Cortex of kidney (tissue), 1 donor: ENCODE measurements at places on chromosomes 1 and 21.

DNA sequence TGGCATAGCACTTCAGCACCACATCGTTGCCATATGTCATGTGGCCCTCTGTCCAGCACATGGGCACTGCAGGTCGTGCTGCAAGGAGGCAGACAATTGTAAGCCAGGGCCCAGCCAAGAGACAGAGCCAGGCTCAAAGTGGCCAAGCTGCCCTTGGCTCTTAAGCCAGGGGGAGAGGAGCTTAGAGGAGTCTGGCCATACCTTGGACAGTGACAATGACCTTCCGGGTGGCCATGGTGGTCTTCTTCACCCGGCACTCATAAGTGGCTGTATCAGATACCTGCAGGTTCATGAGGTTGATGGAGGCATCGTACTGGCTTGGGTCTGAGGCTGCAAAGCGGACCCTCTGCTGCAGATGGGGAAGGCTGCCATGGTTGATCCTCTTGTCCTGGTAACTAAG lies 4.6 kb downstream of the VSIG8 start:
- no peak for DNase-seq

- DNase-seq = no peak
These were observed 30.2 kb upstream of the DISC1 start for GRCh38 chr1:231596337-231596791.

GRCh38 chr1:226951286-226952117 lies 11.4 kb downstream of the COQ8A start:
- DNase-seq = no peak

GRCh38 chr1:44485229-44485933 lies 80.3 kb downstream of the RNF220 start:
- no peak for DNase-seq

DNA sequence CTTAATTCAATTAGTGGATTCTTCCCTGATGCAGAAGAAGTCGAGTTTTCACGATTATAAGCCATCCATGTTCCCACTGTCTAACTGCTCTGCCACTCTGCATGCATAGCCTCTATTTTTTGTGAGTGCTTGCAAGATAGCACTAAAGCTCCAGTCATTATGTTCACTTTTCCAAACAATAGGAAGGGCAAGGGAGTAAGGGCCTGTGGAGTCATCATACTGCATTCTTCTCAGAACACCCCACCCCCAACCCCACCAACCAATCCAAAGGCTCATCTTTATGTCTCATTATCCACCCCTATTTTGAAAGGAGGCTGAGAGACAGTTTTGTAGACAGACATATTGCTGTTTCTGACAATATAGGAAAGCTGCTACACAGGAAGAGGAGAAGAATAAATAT lies 471.7 kb upstream of the ADGRL2 start:
- no peak for DNase-seq
